GM19239 (cell line): ENCODE measurements at places on chromosomes 3 and 15.

GRCh38 chr3:185943760-185944106, 5.9 kb upstream of the TRA2B start:
- DNase-seq = no peak

DNA sequence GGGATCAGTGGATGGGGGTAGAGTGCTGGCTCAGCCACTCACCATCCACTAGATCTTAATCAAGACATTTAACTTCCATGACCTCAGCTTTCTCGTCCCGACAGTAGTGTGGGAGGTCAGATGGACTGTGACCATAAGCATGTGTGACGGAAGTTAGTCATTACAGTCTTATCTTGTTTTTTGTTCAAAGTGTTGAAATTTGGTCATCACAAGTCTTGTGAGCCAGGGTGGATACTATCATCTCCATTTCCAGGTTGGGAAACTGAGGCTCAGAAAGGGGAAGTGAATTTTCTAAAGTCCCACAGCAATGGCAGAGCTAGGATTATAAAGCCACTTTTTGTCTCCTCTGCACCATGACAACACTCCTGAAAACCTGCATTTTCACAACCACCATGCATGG, 32.0 kb upstream of the ITGA11 start:
- DNase-seq = no peak

DNA sequence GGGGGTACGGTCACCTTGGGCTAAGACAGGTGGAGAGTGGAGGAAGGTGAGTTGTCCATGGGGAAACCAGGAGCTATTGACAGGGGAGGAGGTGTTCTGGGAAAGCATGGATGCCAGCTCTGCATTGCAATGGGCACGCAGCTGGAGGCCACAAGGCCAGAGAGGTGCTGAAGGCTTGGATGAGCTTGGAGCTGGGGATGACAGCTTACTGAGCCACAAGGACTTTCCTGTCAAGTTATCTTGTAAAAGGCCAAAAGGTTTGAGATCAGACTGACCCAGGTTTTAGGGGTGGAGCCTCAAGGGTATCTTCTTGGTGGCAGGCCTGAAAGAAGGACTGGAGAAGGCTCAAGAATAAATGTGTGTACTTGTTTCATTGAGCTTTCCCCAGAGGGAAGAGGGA, 115.2 kb downstream of the ASB7 start:
- no peak for DNase-seq

DNA sequence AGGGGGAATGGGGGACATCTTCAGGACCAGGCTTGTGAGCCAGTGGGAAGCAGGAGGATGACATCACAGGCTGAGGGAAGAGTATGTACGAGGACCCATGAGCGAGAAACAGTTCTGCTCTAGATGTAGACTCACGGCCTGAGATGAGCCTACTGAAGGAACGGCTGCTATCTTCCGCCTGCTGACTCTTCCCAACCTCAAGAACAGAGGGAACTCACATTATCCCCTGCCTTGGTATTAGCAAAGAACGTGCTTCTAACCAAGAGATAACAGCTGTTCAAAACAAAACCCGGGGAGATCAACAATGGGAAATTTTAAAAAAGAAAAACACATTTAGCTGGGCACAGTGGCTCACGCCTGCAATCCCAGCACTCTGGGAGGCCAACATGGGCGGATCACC, 25.3 kb downstream of the AVEN start:
- DNase-seq = no peak

- DNase-seq = no peak
Measured at GRCh38 chr3:125684199-125684598, 88.9 kb upstream of the OSBPL11 start.

DNA sequence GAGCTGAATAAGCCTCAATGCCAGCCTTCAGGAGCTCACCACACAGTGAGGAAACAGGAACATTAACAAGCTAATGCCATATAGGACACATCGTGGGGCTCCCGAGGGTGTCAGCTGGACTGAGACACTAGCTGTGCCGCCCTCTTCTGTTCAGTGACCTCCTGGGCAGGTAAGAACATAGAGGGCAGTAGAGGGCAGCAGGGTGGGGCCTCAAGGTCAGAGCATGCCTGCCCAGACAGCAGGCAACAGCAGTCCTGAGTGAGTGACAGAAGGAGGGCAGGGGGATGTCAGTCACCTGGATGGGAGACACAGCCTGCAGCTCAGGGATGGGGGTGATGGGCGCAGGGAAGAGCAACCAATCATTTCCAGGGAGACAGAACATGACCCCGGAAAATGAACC, 15.5 kb downstream of the NTRK3 start:
- DNase-seq = no peak

GRCh38 chr3:58585994-58586393, 8.8 kb upstream of the FAM107A start:
- DNase-seq = no peak

DNA sequence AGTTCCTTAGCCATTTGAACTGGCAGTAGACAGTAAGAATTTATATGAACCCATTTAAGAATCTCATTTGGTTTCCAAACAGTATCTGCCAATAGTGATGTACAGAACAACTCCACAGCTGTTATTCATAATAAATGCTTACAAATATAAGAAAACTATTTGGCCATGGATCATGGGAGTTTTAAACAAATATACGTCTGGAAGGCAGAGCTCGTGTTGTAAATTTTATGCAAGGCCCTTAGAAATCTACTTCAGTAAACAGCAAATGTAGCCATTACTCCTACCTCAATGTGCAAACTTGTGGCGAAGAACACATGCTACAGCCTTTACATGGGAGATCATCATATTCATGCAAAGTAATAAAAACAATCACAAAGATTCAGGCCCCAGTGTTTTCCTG, 65.3 kb upstream of the NANOGP8 start:
- DNase-seq = no peak

DNA sequence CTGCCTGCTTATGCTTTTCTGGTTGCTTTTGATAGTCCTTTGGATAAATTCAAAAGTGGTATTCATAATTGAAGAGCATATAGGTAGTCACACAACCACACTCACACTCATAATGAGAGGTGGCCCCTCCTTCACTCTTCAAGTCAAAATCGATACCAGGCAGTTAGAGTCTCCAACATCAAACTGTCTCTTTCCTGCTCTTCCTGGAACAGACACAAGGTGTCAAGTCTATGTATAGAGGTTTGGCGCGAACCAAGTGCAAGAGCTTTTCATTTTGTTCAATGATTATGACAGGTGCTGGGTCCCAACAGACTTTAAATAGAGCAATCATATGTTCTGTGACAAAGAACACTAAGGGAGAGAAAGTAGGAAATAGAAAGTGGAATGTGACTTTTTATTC, 29.9 kb upstream of the RGMA start:
- no peak for DNase-seq

DNA sequence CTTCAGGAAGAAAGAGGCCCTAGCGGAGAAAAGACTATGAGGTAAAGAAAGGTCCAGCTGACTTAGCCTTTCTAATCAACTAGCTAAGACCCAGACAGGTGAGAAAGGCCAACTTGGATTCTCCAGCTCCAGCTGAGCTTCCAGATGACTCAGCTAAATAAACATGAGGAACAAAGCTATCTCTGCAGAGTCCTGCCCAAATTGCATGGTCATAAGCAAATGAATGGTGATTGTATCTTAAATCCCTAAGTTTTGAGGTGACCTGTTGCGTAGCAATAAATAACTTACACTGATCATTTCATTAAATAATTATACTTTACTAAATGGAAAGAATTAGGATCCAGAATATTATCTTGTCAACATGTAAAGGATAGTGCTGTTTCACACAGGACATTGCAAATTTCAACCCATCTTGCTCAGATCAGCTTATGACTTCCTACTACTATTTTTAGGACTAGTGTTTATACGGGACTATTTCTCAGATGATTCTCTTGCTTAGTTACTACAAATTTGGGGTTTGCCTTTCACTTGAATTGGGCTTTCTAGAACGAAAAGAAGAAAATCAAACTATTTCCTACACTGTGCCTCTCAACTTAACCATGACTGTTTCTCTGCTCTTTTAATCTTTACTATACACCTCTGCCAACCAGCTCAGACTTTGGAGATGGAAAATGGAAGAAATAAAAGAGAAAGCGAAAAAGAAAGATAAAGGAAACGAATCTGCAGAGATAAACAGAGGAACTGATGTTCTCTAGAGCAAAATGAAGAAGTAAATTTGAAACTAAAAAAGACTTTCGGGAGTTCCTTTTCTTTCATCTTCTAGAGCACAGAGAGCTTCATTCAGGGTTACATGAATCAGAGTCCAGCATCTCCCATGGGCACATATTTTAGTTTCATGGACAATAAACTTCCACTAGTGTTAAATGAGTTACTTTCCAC, 6.6 kb upstream of the ADGRG7 start:
- DNase-seq = no peak

DNA sequence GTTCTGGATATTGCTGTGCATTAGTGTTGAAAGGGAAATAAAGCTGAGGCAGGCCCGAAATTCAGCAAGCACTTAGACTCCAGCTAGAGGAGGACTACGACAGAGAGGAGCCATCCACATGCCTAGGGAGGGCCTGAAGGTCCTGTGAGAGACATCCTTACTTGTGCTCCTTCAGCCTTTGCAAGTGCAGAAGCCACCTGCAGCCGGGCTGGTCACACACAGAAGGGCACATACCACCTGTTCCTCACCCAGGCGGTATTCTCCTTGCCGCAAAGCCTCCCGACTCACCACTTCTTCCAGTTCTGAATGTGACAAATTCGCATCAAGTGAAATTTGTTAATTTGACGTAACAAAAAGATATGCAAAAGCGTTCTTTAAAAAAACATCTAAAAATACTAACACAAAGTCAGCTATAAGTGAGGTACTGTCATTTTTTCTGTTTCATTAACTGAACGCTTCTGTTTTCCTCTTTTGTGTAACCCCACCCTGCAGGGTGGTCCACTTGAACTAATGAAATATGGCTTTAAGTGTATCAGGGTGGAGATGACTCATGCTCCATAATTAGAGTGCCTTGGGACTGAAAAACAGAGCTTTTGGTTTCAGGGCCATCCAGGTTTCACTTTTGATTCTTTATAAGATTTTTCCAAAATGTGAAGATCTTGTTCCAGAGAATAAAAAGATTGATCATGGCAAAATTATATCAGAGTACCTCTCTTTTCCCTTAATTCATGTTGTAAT, 467.9 kb upstream of the ATP11B start:
- no peak for DNase-seq

DNA sequence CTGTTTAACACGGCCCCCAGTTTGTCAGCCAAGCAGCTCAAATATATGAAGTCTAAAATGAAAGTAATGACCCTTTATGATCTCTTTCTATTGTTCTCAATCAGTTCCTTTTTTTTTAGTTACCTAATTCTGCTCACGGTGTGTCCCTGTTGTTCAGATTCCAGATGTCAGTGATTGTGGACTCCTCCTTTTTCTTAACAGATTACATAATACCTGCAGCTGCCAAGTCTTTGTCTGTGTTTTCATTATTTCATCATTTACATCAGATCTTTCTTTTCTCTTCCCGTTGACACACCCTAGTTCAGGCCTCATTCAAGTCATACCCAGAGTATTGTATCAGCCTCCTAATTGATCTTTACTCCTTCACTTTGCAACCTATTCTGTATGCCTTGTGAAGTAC, 56.1 kb upstream of the SKIL start:
- DNase-seq = no peak

- DNase-seq = no peak
Measured at GRCh38 chr3:35291471-35292236, 347.7 kb upstream of the ARPP21 start.

DNA sequence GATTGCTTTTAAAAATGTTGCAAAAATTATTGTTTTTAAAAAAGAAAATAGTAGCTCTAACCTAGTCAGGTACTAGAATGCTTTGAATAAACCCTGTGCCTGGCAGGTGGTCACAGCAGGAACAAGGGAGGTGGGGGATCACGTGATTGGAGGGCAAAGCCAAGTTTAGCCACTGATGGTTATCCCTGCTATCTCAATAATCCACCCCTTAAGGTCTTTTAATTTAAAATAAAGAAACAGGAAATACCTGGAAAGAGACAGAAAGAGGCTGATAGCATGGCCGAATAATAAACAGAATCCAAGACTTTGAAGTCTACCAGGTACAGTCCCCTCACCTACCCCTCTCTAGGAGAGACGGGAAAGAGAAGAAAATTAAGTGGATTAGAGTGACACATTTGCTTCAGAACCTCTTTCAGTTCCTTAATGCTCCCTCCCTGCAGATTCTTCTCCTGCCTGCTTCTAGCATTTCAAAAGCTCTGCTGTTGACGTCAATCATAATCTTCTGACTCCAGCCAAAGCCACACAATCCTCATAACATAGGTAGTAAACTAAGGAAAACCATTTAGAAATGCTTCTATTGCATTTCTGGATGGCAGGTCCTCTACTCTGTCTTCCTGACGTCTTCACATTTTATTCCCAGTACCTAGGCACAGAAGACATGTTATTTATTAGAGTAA, 303.4 kb upstream of the MME start:
- DNase-seq = no peak

DNA sequence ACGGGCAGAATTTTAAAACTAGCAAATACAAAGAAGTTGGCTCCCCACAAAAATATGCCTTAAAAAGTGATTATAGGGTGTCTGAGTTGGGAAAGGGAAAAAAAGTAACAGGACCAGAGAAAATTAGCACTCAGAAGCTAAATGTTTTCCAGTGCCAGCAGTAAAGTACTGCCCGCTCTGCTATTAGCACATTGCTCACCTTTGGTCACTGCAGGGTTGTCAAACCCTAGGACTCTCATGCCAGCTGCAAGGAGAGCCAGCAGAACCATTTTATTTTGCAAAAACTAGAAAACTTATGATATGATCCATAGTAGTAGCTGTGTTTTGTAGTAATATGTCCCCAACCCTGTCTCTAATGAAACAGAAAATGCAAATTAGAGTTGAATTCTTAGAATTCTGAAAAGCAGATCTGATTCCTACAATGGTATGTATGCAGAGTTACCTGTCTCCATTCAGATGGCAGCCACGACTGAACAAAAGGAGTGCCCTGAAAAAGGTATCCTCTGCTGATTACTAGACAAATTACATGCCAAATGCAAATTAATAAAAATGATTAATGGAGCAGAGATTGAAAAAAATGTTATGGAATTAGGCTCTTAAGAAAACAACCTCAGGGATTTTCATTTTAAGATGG, 150.3 kb downstream of the SNRK start:
- no peak for DNase-seq

DNA sequence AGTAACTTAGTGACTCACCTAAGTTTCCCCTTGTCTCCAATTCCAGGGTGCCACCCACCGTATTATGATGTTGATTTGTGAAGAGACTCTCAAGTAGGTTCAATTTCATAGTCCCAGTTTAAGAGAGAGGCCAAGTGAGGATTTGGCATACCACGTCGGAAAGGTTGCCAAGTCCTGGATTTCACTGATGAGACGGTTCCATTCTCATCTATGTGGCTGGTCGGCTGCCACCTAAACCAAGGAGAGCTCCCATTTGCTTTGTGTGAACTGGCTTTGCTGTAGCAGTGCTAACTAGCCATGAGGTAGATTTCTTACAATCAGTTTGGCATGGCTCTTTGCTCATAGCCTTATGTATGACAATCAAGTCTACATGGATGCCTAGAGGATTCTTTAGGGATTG, 653.6 kb downstream of the NLGN1 start:
- no peak for DNase-seq

GRCh38 chr3:24521420-24522145, 26.9 kb upstream of the THRB start:
- no peak for DNase-seq

DNA sequence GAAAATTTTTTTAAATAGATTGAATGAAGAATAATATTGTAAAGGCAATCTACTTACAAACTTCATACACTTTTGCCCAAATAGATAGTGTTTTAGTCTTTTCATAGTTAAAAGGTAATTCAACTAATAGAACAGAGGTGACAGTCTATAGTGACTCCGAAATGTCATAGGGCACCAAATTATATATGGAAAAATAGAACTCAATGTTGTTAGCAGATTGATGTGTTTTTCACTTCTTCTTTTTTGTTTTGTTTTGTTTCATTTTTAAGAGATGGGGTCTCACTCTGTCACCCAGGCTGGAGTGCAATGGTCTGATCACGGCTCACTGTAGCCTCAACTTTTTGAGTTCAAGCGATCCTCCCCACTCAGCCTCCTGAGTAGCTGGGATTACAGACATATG, 721 bp downstream of the CSTA start:
- DNase-seq = no peak
